GM23248 (cell line): ENCODE measurements at places on chromosomes 5 and 9. TPM values are rescaled to one million over a fixed set of nuclear protein-coding genes. Genes with fewer than 3 reads are reported as not detected.

MYMK gene
- not detected in 2 replicates for total RNA-seq

GABRG2 gene
- not detected in 2 replicates for total RNA-seq

PCDHB9 gene
- total RNA-seq, result 1.5 and 2.5 TPM in 2 replicates

PGM5 gene
- total RNA-seq, result 0.11 TPM in 1 of 2 replicates, not detected in the other

DAP gene
- total RNA-seq, result 37.9 and 52.9 TPM in 2 replicates

CD14 gene
- 1.9 and 6.1 TPM in 2 replicates for total RNA-seq

FANCC gene
- total RNA-seq, result 1.5 and 5.0 TPM in 2 replicates

GLIPR2 gene
- total RNA-seq, result 27.5 and 32.9 TPM in 2 replicates

- no peak for DNase-seq
Observed at GRCh38 chr5:180153991-180154390, 55.0 kb downstream of the RASGEF1C start.

GRCh38 chr9:96139592-96140295, 162.2 kb downstream of the HSD17B3 start:
- peak; percentile 91 for DNase-seq

- DNase-seq, result no peak
Observed at GRCh38 chr9:8736805-8737204, 937.2 kb upstream of the DMAC1 start.

GRCh38 chr5:82799361-82800077, 277.7 kb downstream of the TMEM167A start:
- DNase-seq, result no peak

- DNase-seq, result no peak
Observed at GRCh38 chr9:134968011-134968822, 50.5 kb upstream of the FCN1 start.

DNA sequence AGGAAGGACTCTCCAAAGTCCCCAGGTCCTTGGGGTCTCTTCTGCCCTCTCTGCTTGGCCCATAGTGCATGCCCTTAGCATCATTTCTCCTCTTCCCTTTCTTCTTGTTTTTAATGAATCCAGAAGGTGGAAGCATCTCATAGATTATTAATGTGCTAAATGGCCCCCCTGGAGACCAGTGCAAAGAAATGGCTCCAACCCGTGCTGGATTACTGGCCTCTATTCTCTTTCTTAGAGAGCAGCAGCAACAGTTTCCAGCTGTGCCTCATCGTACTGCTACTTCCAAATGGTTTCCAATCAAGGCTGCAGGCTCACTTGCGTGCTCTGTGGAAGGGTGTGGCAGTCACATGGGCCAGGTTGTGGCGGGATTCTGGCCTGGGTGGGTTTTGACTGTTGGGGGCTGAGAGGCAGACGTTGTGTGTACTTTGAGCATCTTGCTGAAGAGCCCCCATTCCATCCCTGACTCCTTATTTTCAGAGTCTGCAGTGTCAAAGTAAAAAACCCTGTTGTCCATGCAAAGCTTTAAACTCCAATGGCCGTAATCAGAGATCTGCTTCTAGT, 139.7 kb downstream of the GABBR2 start:
- DNase-seq, result no peak

- DNase-seq, result peak; percentile 74
Observed at GRCh38 chr5:102722931-102723330, 32.2 kb upstream of the PAM start.

GRCh38 chr5:32713770-32714381, 2.8 kb downstream of the NPR3 start:
- peak; percentile 82 for DNase-seq

DNA sequence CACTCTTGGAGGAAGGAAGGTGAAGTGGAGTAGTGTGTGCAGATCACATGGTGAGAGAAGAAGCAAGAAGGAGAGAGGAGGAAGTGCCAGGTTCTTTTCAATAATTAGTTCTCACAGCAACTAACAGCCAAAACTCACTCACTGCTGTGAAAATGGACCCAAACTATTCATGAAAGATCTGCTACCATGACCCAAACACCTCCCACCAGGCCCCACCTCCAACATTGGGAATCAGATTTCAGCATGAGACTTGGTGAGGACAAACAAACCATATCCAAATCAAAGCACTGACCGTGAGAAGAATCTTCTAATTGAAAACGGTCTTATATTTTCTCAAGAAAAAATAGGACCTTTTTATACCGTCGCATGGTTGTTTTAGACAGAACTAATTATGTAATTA, 468.7 kb upstream of the TYRP1 start:
- DNase-seq, result no peak

- DNase-seq, result peak; percentile 86
Observed at GRCh38 chr9:112046181-112046580, 128.9 kb downstream of the SUSD1 start.

DNA sequence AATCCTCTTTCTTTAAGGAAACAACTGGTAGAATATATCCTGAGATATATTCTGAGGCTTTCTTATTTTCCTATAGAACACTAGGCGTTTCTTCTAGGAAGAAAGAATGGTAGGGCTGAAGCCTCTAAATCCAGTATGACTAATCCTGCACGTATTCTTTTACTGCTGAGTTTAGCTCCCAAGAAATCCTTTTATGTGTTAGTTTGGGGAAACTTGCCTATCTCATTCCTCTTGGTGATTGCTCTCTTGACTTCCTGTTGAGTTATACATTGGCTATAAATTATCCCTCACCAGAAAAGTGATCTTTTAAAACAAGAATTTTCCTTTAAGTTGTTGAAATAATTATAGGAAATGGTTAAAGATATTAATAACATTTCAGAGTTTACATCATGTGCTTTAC, 422.9 kb downstream of the TMEM161B start:
- DNase-seq, result no peak

DNA sequence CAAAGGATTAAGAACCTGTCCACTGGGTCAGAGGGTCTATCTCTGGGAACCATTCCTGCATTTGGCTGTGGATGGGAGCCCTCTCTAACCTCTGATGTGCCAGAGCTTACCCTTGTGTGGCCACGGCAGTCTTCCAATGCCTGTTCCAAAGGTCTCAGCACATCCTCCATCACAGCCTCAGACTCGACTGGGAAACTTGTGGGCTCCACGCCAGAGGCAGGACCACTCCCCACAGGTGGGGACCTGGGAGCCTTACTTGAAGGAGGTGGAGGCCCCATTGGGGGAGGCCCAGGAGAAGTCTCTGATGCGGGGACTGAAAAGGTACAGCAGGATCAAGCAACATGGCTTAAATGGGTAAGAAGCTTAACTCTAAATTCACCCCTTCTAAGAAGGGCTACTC, 4.4 kb downstream of the EIF4EBP3 start:
- no peak for DNase-seq

DNA sequence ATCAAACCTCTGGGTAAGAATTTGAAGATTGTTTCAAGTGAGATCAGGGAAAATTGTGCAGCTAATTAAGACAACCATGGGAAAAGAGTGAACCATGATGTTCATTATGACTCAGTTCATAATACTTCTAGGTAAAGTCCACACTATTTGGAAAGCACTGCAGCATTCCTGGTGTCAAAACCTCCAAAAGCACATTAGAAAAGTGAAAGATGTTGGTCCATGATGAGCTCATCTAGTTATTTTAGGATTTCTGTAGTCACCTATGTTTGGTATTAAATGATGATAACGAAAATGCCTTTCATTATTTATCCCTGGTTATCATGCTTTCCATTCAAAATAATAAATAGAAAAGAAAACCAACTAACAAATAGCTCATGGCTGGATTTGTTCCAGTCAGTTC, 49.1 kb downstream of the PTCD2 start:
- DNase-seq, result peak; percentile 29

DNA sequence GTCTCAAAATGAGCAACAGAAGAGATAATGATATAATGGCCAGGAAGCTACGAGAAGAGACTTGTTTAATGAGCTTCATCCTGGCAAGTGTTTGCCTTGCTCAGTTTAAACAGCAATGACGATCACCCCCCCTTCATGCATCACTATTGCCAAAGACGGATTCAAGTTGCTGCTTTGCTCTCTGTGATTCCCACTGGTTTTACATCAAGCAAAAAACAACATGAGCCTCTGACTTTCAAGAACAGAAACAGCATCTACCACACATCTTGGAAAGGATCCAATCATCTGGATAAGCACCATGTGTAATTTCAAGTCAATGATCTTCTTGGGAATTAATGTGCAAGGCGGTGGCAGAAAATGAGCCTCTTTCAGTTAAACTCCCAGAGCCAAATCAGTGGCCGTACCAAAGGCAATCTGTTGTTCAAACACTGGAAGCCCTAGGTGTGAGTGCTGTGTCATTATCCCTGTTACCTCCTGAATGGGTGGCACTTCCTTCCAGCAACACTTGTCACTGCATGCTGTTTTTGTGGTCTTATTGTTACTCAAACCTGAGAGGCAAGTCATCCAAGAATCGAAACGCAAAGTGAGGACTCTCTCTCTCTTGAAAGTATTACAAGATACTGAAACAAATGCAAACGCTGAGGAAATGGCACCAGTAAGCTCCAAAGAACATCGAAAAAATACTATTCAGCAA, 72.8 kb downstream of the MED27 start:
- DNase-seq, result no peak

DNA sequence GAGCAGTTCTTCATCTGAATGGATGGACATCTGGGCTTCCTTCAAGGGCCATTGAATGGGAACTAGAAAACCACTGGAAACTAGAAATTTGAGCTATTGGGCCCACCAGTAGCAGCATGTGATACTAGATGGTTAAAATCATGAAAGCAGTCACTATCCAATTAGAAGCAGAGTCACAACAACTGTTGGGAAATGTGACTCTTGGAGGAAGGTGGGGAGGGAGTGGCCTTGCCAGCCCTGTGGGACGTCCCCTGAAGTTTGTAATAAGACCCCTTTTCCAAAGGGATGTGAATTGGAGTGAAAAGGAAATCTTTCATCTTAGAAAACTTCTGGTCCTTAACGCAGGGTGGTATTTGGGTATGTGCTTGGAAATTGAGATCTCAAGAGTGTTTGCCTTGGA, 5.6 kb downstream of the RAB24 start:
- DNase-seq, result no peak

GRCh38 chr5:34707451-34708107, 51.5 kb downstream of the RAI14 start:
- no peak for DNase-seq

GRCh38 chr5:71662381-71662780, 56.7 kb upstream of the CARTPT start:
- DNase-seq, result no peak

DNA sequence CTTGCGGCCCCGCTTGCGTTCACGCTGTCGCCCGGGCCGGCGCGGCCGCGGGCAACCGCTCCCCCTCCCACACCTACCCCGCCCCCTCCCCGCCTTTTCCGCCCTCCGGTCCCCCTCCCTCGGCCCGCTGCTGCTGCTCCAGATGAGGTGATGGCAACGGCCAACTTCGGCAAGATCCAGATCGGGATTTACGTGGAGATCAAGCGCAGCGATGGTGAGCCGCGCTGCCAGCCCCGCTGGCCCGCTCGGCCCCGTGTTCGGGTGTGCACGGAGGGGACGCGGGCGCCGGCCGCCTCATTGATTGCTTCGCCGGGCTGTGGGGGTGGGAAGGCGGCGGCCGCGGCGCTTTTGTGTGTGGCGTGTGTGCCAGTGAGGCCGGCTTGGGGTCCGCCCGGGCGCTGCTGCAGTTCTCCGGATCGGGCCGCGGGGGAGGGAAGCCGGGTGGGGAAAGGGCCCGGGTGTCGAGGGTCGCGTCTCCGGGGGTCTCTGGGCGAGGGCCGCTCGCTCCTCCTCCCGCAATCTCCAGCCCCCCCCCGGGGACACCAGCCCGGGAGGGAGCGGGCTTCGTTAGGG, 403 bp downstream of the KIF2A start:
- DNase-seq, result peak; percentile 74

DNA sequence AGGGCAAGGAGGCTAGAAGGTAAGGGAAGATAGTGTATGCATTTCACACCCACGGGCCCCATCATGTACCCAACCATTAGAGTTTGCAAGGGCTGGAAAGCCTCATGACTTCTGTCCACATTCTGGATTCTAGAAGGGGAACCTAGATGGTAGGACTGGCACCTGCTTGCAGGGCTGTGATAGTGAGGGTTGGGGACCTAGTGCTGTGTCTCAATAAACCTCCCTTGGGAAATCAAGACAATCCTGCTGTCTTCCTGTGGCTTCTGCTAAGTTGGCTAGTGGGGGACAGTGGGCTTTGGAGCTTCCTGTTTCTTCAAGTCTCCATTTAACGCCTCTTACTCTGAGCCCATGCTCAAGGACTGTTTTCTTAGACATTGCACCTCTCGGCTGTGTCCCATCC, 43.6 kb upstream of the SYNPO start:
- DNase-seq, result no peak

GRCh38 chr5:107277485-107278125, 393.1 kb downstream of the EFNA5 start:
- DNase-seq, result no peak

GRCh38 chr9:37715991-37716505, 37.6 kb upstream of the TRMT10B start:
- DNase-seq, result no peak

- DNase-seq, result peak; percentile 2
Observed at GRCh38 chr5:77774981-77775789, 954 bp downstream of the TBCA start.

DNA sequence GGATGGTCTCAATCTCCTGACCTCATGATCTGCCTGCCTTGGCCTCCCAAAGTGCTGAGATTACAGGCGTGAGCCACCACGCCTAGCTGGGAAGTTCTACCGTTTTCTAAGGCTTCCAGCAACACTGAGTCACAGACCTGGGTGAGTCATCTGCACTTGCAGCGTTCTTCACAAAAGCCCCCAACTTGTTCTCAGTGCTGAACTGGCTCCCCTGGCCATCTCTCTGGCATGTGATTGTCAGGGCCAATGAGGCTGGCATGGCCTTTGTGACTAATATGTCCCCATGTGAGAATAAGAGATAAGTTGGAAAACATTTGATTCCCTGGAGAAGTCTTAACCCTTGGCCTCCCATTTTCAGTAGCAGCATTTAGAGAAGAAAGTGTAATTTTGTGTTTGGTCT, 124.4 kb downstream of the WDR41 start:
- DNase-seq, result peak; percentile 43

DNA sequence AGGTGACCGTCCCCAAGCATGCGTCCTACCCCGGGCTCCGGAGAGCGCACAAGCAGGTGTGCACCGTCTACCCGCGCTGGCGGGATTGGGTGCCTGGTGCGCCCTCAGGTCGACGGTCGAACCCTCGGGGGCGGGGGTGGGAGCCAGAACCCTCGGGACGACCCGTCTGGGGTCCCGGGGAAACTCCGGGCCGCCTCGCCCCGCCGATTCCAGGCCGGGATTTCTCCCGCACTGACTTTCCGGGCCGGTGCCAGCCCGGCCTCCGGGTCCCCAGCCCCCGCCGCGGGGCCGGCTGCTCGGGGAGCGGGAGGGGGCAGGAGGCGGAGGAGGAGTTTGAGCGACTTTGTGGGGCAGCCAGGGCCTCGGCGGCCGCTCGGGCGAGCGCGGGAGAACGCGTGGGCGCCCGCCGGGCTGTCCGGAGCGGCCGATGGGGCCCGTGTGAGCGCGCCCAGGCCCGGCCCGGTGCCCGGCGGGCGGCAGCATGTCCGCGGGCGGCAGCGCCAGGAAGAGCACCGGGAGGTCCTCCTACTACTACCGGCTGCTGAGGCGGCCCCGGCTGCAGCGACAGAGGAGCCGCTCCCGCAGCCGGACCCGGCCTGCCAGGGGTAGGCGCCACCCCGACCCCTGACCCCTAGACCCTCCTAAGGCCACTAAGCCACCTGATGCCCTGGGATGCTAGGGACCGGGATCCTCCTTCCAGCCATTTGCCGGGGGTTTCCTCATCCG, at the start of gene DAB2IP:
Gene DAB2IP (plus strand): TSS at position 340 of the 726 bp plus-strand sequence. CDS start 142 bp downstream, at position 482.
- peak; percentile 69 for DNase-seq
